AG04450 (cell line): ENCODE measurements at places on chromosomes 12 and 14.

DNA sequence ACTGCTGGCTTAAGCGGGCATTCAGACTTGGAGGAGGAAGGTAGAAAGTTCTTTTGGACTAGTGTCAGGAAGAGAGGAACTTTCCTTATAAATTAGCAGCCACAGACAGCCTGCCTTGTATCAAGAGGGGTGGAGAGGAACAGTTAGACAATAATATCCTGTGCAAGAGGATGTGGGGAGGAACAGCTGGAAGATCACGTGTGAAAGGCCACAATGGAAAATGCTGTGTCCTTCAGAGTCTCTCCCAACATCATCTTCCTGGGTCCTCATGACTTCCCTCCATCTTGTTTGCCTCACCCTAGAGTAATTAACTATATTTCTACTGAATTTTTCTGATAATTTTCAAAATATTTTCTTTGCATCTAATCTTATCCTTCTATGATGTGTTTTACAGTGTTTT lies 117.4 kb downstream of the MGAT4C start:
- DNase-seq: no peak

- no peak for DNase-seq
Observed at GRCh38 chr14:89731396-89731933, 223.1 kb downstream of the EFCAB11 start.

- DNase-seq: no peak
Observed at GRCh38 chr14:49849213-49849847, 3.3 kb downstream of the NEMF start.

GRCh38 chr12:105876396-105876927 lies 262.3 kb downstream of the NUAK1 start:
- no peak for DNase-seq

GRCh38 chr12:126874427-126875026 lies 1392.4 kb upstream of the TMEM132C start:
- DNase-seq: no peak
